ENCODE measurements at places on chromosomes 1 and 21.
A peak's percentile ranks its signal among the peaks of the same experiment; 100 is the strongest.

- no peak for DNase-seq
These were observed 6.5 kb downstream of the MRPS15 start for GRCh38 chr1:36457691-36458090.

DNA sequence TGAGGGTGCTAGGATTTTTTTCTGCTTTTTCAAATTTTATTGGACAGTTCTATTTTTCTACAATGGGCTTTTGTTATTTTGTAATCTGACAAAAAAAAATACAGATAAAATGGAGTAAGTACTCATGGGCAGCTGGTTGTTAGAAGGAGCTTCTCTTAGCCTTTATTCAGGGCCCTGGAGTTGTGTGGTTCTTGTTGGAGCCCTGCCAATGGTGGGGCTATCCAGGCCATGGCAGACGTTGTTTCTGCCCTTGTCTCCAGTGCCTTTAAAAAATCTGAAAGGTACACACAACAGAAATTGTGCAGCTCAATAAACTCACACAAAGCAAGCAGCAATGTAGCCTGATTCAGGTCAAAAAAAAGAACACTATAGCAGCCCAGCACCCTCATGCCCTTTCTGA lies 153.5 kb upstream of the GALNT2 start:
- DNase-seq = no peak

- DNase-seq = no peak
These were observed 25.2 kb upstream of the RCAN1 start for GRCh38 chr21:34639882-34640788.

GRCh38 chr1:27355683-27356082 lies 11.1 kb downstream of the MAP3K6 start:
- no peak for DNase-seq

- DNase-seq = no peak
These were observed 29.2 kb downstream of the EYA3 start for GRCh38 chr1:28058971-28059878.

- no peak for DNase-seq
These were observed 12.3 kb upstream of the GOLT1A start for GRCh38 chr1:204225841-204226735.

DNA sequence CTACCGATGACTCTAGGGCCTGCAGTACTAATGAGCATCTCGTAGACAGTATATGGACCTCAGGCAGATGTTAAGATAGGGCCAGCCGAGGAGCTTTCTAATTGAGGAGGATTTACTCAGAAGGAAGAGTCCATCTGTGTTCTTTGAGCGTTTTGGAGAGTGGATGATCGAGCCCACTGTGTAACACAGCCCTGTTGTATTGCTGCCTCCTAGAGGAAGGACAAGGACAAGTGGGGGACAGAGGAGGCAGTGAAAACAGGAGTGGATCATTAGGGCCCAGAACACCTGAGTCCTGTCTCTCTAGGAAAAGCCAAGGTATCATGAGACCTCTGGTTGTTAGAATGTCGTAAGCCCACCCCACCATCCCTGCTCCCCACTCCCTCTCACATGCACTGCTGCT lies 62.9 kb downstream of the TBX19 start:
- DNase-seq = no peak

DNA sequence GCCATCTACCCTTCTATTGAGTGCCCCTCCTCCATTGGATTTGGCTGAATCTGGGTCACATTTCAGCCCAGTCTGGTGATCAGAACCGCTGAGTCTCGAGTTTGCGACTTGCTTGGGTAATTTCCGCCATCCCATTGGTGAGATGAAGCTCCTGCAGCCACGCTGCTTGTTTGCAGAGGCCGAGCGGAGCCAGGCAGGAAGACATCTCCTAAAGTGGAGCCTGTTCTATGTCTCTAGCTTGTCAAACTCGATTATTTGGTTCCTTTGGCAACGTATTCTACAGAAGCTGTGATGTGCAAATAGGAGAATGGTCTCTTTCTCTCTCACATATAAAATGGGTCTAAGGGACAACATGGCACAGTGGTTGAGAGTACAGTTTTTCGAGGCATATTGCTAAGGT lies 206.8 kb upstream of the PLXNA2 start:
- no peak for DNase-seq

- DNase-seq = peak; percentile 53
These were observed 264.4 kb downstream of the NTNG1 start for GRCh38 chr1:107405236-107405635.

- DNase-seq = no peak
These were observed 135.1 kb upstream of the MAGI3 start for GRCh38 chr1:113255038-113255719.

- DNase-seq = no peak
These were observed 30.8 kb downstream of the ELAVL4 start for GRCh38 chr1:50139339-50140181.

GRCh38 chr1:204726478-204726877 lies 40.9 kb upstream of the LRRN2 start:
- DNase-seq = peak; percentile 15

- no peak for DNase-seq
These were observed 50.9 kb upstream of the KCNJ15 start for GRCh38 chr21:38205940-38206339.

DNA sequence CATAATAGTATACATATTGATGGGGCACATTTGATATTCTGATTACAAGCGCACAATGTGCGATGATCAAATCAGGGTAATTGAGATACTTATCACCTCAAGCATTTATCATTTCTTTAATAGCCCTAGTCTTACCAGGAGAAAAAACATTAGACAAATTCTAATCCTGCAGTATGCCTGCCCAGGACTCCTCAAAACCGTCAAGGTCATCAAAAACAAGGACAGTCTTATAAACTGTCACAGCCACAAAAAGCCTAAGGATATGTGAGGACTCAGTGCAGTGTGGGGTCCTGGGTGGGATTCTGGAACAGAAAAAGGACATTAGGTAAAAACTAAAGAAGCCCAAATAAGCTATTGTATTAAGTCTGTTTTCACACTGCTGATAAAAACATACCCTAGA lies 19.1 kb downstream of the CAPN9 start:
- DNase-seq = no peak

GRCh38 chr1:85333186-85333585 lies 56.8 kb upstream of the BCL10 start:
- DNase-seq = no peak

DNA sequence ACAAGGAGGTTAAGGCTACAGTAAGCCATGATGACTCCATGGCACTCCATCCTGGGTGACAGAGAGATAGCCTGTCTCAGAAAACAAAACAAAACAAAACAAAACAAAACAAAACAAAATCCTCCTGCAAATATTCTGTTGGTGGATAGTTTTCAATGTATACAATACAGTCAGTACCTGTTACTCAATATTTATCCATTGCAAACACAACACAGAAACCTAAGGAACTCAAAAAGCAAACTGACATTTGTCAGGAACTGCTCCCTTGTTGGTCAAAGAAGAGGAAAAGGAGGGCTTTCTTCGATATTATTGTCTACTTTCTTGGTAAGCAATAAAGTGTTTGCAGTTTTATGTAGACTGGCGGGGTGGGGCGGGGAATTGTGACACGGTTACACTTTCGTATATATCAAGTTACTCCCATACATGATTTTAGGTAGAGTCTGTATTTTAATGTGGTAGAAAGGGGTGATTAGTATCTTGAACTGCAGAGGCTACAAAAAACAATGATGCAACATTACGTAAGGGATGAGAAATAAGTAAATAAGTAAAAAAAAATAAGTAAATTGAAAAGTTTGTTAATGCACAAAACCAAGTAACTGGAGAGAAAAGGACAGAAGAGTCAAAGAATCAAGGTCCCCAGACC lies 31.8 kb downstream of the APP start:
- no peak for DNase-seq

DNA sequence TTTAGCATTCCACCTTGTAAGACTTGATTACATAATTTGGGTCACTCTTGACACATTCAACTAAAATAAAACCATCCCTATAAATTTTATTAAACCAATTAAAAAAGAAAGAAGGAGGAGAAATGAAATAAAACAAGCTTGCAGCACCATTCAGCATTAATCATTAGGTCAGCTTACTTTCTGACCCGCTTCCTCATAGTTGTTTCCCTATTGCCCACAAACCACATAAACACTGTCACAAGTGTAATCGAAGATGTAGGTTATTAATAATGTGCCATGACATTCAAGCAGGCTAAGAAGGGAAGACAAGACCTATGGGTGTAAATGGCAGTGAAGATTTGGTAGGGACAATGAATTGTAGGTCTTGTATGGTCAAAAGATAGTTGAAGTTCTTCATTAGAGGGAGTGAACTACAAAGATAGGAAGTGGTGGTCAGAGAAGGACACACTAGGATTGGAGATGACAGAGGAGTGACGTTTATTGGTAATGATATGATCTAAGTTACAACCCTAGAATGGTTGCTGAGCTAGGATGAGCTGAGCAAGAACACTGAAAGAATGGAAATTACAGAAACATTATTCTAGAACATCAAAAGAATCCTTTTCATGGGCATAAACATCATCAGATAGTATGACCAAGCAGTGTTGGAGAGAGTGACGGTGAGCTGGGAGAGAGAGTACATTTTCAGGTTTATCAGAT lies 231.5 kb downstream of the KCNT2 start:
- DNase-seq = no peak

DNA sequence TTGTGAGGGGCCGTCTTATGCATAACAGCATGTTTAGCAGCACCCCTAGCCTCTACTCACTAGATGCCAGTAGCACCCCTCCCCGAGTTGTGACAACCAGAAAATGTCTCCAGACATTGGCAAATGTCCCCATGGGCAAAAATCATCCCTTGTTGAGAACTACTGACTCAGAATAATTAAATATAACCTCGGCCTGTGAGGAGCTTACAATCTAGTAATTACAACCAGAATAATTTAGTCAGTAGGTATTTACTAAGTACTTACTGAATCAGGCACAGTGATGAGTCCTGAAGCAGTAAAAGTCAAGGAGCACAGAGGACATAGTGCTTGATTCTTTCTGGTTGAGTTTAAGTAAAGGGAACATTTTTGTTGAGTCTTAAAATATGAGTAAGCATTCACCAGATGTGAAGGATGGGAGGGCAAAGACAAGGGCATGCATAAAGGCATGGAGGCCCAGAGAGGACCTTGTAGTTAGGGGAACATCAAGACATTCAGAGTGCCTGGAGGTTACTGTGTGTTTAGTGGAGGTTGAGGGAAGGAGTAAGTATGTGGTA lies 44.1 kb upstream of the KCNQ4 start:
- DNase-seq = no peak

DNA sequence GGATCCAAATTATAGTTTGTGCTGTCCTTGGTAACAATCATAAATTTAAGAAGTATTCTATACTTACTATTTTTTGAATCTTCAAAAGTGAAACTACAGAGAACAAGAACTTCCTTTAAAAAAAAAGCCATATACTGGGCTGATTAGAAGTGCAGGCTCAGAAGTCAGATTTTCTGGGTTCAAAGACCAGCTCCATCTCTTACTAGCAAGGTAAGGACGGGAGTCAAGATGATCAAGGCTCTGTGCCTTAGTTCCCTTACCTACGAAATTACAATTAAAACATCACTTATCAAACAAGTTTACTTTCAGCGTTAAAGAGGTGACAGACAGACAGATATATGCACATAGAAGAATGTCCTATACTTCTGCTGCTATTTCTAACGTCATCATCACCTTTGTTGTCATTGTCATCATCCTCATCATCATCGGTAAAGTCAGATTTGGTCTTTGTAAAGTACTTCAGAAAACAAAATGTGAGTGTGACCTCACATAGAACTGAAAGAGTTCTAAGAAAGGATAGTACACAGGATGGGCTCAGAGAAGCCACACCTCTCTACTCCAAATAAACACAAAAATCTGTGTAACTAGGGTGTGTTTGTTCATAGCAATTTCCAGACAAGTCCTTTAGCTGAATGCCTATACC lies 178.7 kb downstream of the VAV3 start:
- no peak for DNase-seq

- no peak for DNase-seq
These were observed 17.9 kb downstream of the FOXO6 start for GRCh38 chr1:41378999-41379737.

GRCh38 chr1:51607681-51608095 lies 9.2 kb upstream of the OSBPL9 start:
- no peak for DNase-seq

GRCh38 chr1:244865028-244865371 lies 657 bp upstream of the HNRNPU start:
- DNase-seq = no peak

DNA sequence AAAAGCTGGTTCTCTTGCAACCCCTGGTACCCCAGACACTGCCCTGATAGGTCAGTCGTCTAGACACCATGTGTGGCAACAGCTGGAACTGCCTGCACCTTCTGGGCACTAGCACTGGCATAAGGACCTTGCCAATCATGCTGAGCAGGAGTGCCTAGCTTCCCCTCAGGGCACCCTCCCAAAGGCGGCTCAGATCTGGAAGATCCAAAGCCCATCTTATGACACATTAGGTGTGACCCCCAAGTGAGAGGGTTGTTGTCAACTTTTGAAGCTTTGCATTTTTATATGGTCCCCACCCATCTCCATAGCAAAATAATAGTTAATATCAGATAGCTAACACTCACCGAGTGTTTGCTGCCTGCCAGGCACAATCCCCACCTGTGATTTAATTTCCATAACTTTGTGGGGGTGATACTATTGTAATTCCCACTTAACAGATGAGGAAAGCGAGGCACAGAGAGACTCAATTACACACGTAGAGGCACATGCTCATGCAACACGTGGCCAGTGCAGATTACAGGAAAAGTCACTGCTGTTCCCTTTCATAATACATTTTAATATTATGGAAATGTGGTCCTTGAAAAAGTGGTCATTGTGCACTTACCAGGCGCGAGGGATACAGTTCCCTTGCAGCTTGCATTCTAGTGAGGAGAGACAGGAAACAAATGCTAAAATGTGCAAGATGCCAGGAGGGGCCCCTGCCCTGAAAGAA lies 25.8 kb downstream of the EXOC8 start:
- no peak for DNase-seq

DNA sequence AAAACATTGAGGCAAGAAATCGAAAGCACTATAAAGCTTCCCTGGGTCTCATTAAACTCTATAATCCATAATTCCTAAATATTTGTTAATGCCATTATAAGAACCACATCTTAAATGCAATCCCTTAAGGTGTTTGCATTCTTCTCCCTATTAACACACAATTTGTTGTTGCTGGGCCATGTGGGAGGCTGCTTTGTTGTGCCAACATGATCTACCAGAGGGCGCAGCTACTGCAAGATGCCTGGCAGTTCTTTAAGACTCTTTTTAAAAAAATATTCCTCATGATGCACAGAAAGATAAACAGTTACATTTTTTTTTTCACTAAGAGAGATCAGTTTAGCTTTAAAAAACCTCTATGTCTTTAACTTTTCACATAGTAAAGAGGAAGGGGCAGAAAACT lies 39.0 kb upstream of the BCAS2 start:
- DNase-seq = no peak

- DNase-seq = no peak
These were observed 14.5 kb downstream of the VANGL2 start for GRCh38 chr1:160414881-160415280.

All from HS-5 (cell line).